T-helper 9 cell (primary cell): ENCODE measurements at places on chromosomes 7 and 10.

GRCh38 chr10:30565449-30565848 is 64.1 kb downstream of the LYZL2 start:
- no peak for DNase-seq

GRCh38 chr7:108270385-108271015 is 140.3 kb upstream of the LAMB4 start:
- no peak for DNase-seq

GRCh38 chr7:44434201-44434600 is 56.3 kb downstream of the NUDCD3 start:
- no peak for DNase-seq

DNA sequence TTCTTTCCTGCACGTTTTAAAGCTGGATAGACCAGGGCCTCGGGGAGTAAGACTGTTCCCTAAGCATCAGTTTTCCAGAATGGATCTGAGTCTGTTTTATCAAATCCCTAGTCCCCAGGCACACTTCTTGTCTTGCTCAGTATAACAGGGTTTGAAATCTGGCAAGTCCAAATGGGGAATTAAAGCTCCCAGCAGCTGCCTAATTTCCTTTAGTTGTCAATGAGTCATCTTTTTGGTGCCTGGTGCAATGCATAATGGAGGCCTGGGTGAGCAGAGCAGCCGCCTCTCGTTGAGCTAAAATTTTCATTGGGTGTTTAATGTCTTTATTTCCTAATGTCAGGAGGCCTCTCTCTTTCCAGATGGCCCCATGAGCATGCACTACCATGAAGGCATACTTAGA is 87.9 kb downstream of the STRA8 start:
- no peak for DNase-seq

DNA sequence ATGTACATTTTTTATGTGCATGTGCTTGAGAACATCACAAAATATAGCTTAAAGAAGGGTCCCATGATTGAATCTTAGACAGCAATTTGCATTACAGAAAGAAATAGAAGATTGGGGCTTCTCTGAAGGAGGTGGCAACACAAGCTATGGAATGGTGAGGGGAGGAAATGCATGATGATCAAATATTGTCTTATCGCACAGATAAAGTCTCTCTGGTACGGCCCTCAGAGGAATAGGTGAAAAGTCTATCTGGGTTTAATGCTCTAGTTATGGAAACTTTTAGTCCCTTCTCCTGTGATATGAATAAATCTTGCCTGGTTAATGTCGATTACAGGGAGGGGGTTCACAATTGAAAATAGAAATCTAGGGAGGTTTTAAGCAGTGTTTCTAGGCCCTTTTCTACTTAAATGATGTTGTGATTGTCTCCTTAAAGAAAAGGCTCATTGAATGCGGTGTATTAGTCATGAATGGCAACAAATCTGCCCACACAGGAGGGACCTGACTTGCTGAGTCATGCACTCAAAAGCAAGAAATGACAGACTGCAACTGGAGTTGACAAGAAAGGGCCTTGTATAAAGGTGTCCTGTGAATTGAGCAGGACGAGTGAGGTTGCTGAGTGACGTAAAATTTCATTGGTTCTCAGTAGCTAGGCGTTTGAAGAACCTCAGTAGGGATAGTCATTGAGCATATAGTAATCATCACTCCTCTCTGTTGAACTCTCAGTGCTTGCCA is 133.4 kb upstream of the CSTF2T start:
- DNase-seq: no peak

DNA sequence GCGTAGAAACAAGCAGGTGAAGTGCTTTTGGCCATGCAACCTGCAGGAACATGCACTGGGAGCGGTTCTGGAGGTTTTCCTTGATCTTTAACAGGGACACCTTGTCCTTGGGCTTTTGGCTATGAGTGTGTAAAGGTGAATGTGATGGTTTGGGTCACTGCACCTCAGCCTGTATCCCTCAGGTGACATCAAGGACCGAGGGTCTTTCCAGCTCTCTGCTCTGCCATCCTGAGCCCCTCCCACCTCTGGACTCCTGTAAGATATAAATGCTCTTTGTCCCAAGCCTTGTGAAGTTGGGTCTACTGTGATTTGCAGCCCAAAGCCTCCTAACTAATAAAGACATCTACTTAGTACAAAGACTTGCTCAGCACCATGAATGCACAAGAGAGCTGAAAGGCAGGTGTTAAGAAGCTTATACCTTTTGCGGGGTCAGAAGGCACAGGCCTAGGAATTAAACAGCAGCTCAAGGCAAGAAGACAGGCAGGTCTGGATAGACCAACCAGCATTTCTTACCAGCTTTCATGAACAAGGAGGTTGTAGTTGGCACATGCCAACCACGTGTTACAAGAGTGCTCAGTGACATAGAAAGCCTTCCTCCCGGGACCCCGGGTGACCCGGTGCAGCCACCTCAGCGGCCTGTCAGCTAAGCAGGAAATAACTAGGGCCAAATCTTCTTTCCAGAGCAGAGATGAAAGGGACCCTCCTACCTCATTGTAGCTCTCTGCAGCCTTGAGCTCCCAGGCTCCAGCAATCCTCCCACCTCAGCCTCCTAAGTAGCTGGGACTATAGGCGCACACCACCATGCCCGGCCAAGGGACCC is 89.9 kb downstream of the CARD11 start:
- DNase-seq: no peak

DNA sequence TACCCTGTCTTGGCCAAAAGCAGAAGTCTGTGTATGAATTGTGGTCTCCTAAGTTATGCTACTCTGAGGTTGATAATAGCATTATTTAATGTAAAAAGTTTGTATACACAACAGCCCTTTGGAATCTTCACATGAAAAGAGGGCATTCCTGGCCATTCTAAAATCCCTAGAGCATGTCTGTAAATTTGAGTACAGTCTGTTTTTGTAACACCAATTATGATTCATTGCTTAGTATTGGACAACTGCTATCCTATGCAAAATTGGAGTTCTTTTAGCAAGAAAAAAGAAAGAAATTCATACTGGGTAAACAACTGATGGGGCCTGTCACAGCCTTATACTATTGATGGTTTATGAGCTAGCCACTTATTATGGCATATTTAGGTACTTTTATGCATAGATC is 10.2 kb downstream of the CUTC start:
- DNase-seq: no peak
